ENCODE measurements at places on chromosomes 11 and 22. TPM values are rescaled to one million over a fixed set of nuclear protein-coding genes. Genes with fewer than 3 reads are reported as not detected.

The IGSF22 gene
- total RNA-seq, result 0.21 TPM

The IL18 gene
- total RNA-seq, result 12.7 TPM

The SCGB2A2 gene
- 3.7 TPM for total RNA-seq

The GGT1 gene
- total RNA-seq, result 3.4 TPM

The PGA3 gene
- total RNA-seq, result 4.3 TPM

The BCR gene
- 232 TPM for total RNA-seq

The PRODH gene
- 7.5 TPM for total RNA-seq

DNA sequence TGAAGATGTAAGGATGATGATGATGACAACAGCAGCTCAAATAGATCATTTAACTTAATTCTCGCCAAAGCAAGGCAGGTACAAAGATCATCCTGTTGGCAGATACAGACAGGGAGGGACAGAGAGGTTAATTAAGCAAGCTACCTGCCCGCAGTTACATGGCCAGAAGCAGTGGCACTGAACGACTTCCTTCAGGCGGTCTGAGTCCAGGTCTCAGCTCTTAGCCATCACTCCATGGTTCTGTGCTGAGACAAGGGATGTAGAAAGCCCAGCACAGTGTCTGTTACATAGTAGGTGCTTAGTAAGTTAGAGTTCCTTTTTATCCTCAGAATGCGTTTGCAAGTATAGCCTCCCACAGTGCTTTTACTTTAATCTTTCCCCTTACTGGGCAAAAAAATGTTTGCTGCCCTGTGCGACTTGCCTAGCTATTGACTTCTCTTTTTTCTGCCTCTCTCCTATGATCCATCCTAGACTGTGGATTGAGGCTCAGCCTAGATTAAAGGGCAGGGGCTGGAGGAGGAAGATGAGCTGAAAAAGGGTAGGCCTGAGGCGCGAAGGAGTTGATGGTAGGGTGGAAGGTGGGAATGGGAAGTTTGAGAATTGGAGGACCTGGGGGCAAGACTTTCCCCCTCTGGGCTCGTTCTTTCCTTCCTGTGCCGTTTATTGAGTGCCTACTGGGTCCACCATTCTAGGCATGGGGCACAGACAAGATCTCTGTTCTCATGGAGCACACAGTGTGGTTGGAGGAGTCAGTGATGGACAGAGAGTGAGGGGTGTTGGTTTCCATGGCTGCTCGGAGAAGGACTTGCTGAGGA is 108.2 kb upstream of the OR4B1 start:
- DNase-seq, result no peak

DNA sequence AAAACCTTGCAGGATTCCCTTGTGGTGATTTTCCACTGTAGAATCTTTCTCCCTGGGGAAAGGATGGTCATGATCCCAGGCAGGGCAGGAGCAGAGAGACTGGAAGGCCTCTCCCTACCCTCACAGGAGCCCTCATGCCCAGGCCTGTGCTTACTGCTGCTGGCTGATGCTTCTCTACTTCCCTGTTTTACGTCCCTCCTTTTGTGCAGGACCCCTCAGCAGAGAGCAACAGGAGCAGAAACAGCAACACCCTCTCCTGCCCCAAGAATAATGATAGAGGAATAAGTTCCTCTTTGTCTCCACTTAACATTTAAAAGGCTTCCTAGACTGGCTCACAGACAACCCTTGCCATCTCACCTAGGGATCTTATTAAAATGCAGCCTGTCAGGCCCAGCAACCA is 3.6 kb downstream of the ISX start:
- no peak for DNase-seq

DNA sequence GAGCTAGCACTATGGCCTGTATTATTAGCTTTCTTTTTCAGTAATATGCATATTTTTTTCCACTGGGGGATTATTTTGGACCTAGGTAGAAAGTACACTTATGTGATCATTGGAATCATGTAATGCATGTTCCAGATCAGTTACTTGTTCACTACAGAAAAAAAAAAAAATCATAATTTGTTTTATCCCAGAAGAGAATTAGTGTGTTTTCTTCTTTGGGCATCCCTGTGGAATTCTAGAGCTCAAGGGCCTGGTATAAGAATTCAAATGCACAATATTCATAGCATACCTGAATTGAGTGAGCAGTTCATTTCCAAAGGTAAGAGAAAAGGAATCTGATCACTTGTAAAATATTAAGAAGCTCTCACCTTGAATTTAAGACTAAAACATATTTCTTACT is at the start of gene OR5T1:
TSS of gene OR5T1 (plus strand) at position 301 of the 400 bp plus-strand sequence. CDS start 1,485 bp downstream, outside the sequence.
- no peak for DNase-seq

GRCh38 chr11:84855508-84856245 is 771.5 kb downstream of the DLG2 start:
- DNase-seq, result no peak

- no peak for DNase-seq
Observed at GRCh38 chr11:70313945-70314344, 43.5 kb downstream of the PPFIA1 start.

- DNase-seq, result no peak
Observed at GRCh38 chr11:24587635-24588034, 90.8 kb downstream of the LUZP2 start.

- DNase-seq, result no peak
Observed at GRCh38 chr11:13335319-13335718, 57.7 kb downstream of the BMAL1 start.

DNA sequence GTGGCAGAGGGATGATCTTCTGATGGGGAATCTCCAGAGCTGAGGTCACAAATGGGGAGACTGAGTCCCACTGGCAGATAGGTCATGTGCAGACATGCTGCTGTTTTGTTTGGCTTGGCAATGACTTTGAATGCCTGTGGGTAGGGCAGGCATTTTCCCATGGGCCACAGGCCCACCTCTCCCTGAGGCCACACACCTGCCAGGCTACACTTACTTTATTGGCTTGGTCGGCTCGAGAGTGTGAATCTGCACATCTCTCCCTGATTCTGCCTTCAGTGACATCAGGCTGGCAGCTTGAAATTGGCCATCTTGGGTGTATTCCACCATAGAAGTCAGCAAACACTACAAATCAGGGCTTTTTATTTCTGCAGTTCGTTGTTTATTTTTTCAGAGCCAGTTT is 91.5 kb downstream of the GRIK4 start:
- DNase-seq, result no peak

DNA sequence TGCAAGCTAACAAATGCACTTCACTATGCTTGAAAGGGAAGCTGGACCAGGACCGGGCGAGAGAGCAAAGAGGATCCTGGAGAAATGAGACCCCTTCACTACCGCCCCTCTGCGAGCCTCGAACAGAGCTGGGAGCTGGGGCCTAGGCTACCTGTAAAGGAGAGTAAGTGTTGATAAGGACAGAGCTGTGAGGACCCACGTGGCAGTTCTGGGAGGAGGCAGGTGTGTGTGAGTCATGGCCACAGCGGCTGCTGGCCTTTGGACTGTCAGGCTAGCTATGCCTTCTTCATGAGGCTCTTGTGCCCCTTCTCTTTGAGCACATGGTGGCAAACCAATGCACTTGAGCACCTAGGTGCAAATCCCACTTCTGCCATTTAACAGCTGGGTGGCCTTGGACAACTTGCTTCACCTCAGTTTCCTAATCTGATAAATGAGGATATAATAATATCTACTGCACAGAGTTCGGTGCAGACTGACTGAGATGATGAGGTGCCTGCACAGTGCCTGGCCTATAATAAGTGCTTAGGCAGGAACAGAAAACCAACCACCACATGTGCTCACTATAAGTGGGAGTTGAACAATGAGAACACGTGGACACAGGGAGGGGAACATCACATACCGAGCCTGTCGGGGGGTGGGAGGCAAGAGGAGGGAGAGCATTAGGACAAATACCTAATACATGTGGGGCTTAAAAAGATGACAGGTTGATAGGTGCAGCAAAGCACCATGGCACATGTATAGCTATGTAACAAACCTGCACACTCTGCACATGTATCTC is 35.3 kb upstream of the KCNJ11 start:
- DNase-seq, result no peak
